WTC11 (cell line): ENCODE measurements at places on chromosomes 2 and 18.

DNA sequence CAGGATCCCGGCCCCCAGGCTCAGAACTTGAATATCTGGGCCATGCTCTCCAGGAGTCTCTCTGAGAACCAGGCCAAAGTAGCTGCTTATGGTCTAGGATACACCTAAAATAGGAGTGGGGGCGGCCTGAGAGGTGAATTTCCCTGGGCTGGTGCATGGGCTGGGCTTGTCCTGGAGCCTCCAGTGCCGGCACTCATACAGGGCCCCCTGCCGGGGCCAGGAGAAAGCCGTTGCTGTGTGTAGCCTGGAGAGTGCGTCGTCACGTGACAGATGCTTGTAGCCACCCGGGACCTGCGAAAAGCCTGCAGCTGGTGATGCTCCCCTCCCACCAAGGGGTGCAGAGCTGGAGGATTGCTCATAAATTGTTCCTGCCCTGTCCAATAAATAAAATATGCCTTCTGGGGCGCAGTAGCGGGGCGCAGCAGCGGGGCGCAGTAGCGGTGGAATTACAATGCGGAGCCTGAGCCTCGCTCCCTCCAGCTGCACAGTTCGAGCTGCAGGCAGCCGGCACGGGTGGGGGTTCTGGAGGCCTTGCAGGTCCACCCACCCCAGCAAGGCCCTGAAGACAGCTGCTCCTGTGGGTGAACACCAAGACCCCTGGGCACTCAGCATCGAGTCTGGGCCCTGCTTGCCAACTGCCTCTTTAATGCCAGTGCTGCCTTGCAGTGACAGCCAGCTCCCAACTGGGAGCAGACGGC is 289.9 kb downstream of the NDUFA10 start:
- DNase-seq: peak; percentile 39

- DNase-seq: no peak
These were observed 105.6 kb downstream of the LTBP1 start for GRCh38 chr2:33052361-33052735.

GRCh38 chr2:25207078-25207545 is 38.7 kb upstream of the POMC start:
- no peak for DNase-seq

DNA sequence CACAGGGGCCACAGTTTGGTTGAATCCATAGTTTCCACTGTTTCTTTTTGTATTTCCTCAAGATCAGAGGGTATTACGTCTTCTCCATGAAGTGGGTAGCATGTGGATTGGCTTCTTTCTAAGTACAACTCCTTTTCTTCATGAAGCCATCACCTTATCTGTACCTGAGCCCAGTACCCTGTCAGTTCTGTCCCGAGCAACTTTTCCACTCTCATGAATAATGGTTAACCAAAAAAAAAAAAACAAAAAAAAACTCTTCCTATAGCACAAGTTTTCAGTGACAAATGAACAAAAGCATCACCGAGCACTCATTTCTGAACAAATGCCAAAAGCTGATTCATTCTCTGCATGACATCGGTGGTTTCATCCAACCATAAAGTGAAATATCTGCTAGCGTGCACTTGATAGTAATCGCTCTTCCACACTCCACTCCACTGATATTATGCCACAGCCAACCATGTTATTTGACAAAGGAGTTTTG is 53.0 kb upstream of the CCDC150 start:
- DNase-seq: no peak

GRCh38 chr2:70615222-70615621 is 61.6 kb upstream of the TGFA start:
- DNase-seq: no peak

DNA sequence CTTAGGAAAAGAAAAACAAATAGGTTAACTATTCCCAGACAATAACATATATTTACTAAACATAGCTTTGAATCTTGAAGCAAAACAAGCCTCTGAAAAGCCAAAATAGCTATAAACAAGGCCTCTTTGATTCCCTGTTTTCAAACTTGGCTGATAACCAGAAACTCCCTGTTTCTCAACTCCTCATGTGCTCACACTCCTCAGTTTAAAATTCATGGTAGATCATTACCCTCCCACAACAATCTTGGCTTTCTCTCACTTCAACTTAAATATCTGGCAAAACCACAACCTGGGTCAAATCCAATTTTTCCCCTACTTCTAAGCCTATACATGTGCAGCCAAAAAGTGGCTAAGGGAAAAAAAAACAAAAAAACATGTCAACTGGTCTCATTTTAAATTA is 15.6 kb downstream of the SUCLG1 start:
- no peak for DNase-seq
